Endodermal cell (in vitro differentiated cells): ENCODE measurements at places on chromosomes 2 and 18.
A peak's percentile ranks its signal among the peaks of the same experiment; 100 is the strongest.

DNA sequence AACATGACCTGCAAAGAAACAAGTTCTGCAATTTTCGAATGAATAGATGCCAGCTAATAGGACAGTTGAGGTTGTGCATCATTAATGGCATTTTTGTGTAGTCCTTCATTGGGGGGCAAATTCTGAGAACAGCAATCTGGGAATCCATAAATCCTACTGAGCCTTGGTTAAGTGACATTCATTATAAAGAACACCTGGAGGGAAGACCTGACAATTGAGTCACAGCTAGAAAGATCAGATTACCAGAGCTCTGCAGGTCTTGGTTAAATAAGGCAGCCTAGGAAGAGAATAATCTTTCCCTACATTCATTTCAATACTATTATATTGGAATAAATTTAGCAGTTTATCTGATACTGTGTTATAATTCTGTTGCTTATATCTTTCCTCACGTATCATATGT is 14.3 kb downstream of the KCNH7 start:
- DNase-seq: no peak

- no peak for DNase-seq
Observed at GRCh38 chr2:24917086-24917485, 3.0 kb downstream of the ADCY3 start.

GRCh38 chr2:110211938-110212858 is at the start of gene MTLN:
MTLN (minus strand) TSS chr2:110212547; CDS start chr2:110212525, 22 bp downstream.
- DNase-seq: peak; percentile 90

DNA sequence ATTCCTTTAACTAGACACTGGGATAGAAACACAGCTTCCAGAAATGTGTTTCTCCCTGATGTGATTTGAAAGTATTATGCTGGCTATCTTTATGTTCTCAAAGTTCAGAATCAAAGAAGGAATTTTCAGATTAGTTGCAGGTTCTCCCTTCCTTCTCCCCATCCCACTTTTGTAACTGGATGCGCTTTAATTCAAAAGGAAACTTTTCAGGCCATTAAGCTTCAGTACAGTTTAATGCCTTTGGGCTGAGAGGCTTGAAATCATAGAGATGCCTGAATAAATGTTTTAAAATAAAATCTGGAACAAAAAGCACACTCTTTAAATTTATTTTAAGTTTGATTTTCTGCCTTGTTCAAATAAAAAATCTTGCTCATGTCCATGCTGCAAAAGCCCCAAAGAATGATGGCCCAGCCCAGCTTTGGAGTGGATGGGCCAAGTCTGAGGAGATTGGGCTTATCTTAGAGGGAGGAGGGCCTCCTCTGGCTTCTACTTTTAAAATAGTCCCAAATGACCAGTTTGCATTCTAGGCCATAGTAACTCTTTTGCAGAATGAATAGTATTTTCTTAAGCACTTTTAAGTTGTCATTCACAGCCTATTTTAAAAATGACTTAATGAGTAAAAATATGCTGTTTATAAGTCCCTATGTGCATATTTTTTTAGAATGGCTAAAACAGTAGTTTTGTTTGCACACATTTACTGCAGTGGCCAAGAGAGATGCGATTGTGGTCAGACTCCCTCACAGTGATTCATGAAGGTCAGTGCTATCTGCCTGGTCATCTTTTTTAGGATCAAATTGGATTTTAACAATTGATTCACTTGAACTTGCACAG is 129.2 kb downstream of the MTX2 start:
- DNase-seq: no peak

GRCh38 chr2:203594541-203594940 is 59.4 kb upstream of the RAPH1 start:
- DNase-seq: no peak

DNA sequence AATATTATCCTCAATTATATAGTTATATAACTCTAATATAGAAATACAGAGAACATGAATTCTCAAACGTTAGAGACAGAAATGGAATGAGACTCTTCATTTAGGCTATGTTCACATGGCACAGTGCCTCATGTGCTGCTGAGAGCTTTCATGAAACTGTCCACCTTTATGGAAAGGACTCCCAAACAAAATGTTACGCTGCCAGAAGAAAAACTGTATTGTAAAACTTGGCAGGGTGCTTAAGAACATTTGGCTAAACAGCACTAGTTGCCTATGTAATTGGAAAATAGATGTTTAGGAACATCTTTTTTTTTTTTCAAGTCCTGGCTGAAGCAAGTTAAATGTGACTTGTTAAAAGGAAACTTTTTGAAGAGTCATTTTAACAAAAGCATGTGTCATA is 396.0 kb downstream of the ERBB4 start:
- no peak for DNase-seq

DNA sequence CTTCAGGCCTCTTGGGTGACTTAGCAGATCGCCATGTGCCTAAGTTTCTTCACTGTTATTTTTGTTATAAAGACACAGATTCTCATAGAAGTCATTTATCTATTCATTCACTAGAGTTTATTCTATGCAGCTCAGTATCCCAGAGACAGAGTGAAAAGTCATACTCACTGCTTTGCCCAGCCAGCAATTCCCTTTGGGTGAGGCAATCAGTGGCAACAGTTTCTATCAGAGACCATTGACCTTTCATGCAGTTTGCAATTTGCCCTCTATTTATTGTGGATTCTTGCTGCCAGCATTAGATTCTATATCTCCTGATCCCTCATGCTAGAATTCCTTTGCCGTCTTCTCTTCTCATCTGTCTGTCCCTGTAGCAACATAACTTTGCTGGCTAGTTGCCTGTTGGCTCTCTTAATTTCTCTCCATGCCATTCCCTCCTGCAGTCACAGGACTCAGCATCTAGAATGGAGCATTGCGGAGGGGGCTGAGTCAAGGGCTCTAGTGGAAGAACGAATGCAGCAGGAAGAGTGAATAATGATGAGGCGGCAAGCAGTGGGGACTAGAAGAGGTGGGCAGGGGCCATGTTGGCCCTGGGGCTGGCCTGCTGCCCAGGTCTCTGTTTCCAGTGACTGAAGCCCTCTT is 12.2 kb downstream of the SLC9A4 start:
- no peak for DNase-seq

- peak; percentile 86 for DNase-seq
Observed at GRCh38 chr2:43221124-43221762, 5.2 kb downstream of the ZFP36L2 start.

GRCh38 chr2:79511320-79511951 is 1.4 kb upstream of the CTNNA2 start:
- peak; percentile 90 for DNase-seq

DNA sequence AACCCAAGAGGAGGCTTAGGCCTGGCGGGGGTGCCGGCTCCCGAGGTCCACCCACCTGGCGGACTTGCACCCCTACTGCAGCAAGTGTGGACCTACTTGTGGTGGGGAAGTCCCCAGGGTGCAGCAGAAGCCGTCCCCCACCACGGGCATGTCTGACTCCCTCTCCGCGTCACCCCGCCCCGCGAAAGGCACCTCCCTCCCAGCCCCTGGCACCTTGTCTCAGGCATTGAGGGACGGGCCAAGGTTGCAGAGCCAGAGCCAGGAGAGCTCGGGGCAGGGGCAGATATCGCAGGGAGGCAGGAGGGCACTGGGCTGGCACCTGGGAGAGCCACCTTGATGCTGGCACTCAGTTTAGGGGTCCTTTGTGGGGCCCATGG is 19.0 kb downstream of the CROCC2 start:
- no peak for DNase-seq

DNA sequence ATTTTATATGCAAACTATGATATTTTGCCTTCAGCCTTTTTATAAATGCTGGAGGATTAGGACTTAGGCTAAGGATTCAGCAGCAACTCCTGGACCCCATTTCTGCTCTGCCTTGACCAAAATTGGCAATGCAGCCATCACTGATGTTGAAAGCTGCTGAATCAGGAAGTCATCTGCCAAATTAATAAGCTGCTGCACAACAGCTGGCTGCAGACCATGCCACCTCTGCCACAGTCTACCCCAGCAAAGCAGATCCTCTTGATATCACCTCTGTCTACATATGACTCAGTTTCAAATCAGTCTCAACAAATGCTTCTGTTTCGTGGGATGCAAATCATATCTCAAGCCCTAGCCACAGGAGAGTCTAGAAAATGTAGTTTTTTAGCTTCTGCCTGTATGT is 7.1 kb upstream of the SOS1 start:
- DNase-seq: no peak

DNA sequence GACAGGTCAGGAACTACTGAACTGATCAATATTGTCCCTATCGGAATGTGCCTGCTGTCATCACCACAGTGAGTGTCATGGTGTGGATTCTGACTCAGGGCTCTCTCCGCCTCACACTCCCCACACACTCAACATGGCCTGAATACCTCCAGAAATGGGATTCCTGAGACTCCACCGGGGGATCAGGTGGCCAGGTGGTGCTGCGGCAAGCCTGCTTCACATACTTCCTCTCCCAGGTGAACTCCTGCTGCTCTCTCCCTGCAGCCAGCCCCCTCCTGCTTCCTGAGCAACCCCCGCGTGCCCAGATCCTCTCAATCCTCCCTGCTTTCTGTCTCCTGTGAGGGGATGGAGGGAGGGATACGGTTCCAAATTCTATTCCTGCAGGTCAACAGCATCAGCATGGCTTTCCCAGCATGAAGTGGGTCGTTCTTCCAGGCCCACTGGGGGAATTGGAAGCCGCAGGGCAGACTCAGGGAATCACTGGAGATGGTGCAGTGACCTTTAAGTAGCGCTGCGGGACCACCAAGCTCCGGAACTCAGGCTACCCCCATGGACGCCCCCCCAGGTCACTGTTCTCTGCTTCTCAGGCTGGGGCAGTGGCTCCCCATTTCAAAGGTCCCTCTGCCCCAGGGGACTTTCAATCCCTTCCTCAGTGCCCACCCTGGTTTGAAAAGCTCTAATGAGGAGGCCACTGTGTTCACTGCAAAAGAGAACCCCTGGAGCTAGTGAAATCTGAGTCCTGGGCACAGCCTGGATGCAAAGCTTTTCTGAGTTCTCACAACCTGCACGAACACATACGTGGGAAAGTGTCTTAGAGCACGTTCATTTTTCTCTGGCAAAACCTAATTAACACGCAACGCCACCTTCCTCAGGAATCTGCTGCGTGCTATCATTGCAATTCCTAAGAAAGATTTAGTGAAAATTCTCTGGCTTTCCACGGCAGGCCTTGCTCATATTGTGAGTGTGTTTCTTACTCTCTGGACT is 168.4 kb downstream of the ZFP36L2 start:
- DNase-seq: peak; percentile 65

- DNase-seq: no peak
Observed at GRCh38 chr2:237511433-237511832, 24.4 kb downstream of the MLPH start.

GRCh38 chr2:203097735-203098134 is 83.1 kb downstream of the NBEAL1 start:
- DNase-seq: no peak

DNA sequence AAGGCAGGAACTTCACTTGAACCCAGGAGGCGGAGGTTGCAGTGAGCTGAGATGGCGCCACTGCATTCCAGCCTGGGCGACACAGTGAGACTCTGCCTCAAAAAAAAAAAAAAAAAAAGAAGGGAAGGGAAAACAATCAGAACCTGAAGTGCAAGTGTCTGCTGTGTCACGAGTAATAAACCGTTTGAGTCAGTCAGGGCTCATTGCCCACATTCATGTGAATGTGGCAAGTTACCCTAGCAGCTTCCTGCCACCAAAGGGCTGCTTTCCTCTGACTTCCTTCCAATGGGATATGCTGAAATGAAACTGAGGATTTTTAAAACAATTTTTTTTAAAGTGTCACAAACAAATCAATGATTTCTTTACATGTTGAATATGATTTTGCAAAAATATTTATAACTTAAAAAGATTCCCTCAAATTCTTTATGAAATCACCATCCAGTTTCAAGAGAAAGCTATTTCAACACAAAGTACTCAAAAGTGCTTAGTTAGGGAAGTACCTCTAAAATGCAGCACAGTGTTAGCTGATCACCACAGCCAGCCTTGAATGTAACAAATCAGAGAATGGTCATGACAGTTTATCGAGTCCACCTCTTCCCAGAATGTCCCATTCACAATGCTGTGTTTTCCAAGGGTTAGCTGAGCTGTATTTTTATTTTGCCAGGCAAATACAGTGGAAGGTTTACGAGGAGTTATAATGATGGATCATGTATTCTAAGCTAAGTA is 36.4 kb downstream of the WDSUB1 start:
- no peak for DNase-seq

DNA sequence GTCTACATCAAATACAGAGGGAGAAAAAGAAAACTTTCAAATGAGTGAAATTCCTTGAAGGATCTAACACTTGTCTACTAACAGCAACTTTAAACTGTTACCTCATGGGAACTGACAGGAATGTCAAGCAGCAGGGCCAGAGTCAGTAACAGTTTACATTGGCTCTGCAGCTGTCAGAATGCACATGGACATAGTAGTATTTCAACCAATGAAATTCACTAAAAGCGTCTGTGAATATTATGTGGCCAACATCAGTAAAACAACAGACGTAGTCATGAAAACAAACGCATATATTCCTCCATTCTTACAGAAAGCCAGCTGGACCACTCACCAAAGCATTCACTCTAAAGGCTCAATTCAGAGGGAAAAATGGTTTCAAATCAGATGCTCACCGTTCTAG is 79.3 kb upstream of the RNU4ATAC start:
- DNase-seq: no peak

DNA sequence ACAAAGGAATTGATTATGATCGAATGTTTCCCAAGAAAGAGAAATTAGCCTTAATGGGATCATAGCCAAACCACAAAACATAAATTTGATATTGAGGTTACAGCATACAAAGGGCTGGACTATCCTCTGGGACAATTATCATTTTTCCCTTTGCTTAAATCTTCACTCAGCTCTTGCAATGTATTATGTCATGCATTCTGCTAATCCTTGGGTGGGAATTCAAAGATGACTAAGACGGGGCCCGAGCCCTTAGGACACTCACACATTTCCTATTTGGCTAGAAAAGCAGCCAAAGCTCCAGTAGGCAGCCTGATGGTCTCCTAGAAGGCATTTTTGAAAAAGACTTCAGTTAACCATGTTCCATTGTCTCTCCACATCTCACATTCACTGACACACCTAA is 17.2 kb upstream of the NMI start:
- DNase-seq: no peak

DNA sequence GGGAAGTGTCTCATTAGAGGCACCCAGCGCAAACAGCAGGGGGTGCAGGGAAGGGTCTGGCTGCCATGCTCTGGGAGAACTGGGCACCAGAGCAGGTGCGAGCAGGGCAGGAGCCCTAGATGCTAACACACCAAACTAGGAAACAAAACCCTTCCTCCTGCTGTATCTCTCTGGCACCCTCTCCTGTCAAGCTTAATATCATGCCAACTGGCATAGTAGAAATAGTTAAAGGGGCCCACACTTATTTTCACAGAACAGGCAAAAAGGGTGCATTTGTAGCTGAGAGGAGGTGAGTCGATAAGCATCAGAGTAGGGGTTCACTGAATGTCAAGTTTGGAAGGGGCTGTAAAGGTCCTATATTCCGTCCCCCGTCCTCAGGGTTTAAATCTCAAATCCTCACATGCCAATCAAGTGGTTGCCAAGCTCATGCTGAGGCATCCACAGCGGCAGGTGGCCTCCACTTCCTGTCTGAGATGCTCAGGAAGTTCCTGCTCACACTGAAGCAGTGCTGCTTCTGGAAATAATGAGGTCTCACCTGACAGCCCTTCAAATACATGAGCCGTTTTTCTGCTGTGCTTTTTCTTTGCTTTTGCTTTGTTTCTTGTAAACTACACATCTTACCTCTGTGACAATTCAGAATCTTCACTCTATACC is 14.9 kb upstream of the ACKR3 start:
- DNase-seq: peak; percentile 13
